Stimulated activated CD4-positive, alpha-beta T cell treated with anti-CD3 and anti-CD28 coated beads, Interleukin-12 subunit alpha, Interleukin-12 subunit beta, amount 100 ng/mL, for 24 hours (primary cell): ENCODE measurements at places on chromosomes 6 and 20.

GRCh38 chr6:56749632-56750151, 107.0 kb upstream of the DST start:
- no peak for DNase-seq

DNA sequence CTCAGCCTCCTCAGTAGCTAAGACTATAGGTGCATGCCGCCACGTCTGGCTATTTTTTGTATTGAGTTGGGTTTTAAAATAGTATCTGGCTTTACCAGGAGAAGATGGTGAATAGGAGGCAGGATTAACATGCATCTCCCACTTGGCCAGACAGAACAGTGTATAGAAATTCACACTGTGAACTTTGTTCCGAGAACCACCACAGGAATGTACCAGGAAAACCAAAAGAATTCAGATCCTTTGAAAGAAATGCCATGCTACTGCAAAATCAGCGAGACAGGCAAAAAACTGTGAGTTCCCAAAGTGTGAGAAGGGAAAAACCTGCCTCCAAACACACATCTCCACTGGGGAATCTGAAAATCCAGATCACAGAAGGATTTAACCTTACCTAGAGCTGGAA, 327.6 kb downstream of the NKAIN2 start:
- no peak for DNase-seq

DNA sequence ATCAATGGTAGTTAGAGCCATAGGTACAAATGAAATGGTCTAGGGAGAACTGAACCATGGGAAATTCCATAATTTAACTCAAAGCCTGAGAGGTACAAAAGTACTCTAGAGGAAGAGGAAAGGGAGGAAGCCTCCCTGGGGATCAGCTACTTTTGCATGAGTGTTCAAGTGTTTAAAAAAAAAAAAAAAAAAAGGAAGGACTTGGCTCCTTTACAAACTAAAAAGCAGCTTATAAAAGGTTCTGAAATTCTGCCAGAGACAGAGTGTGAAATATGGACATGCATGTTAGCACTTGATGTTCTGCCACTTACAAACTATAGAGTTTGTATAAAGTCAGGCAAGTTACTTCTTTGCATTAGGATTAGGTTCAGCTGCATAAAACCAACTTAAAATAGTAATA, 290.0 kb downstream of the TBC1D7 start:
- DNase-seq, result no peak

GRCh38 chr6:11659757-11660156, 118.8 kb downstream of the ADTRP start:
- no peak for DNase-seq

DNA sequence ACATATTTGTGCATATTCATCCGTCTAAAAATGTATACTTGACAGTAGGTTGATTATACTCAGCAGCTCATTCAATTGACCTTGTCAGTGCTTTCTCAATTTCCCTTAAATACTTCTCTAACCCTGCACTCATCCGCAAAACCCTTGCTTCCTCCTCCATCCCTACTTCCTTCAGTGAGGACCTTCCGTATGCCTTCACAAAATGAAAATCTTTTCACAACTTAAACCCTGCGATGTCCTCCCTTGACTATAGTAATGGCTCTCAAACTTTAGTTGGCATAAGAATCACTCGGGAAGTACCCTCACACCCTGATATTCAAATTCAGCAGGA, 5.2 kb downstream of the MBOAT1 start:
- DNase-seq, result no peak

- no peak for DNase-seq
Observed at GRCh38 chr20:60804918-60805630, 447.0 kb upstream of the CDH4 start.
